Stimulated activated CD8-positive, alpha-beta memory T cell treated with anti-CD3 and anti-CD28 coated beads, Interleukin-2, amount 100 ng/mL, for 48 hours (primary cell): ENCODE measurements at places on chromosomes 3 and 15.

DNA sequence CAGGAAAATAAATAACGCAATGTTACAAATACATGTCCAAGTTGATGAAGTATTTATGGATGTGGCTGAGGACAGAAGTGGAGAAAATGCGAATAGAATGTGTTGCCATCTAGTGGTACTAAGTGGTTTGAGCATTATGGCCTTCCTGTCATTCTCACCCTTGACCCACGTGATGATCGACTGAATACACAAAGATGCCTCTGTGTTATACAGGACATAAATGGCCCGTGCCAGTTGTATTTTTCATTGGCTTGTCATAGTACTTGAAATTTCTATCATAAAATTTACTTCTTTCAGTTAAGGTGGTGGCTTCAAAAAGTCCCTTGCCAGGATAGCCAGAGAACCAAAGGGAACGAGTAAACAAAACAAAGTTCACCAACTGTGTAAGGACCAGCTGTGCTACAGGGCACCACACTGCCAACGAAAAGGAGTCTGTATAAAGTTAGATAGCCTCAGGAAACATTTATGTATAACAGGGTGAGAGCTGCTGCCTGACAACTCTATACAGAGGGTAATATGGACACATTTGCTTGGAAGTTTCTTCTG is 103.7 kb downstream of the MYH15 start:
- DNase-seq: no peak

GRCh38 chr3:126292318-126293070 is 64.7 kb downstream of the KLF15 start:
- DNase-seq: no peak

- no peak for DNase-seq
Measured at GRCh38 chr15:98013631-98014030, 53.1 kb downstream of the ARRDC4 start.

DNA sequence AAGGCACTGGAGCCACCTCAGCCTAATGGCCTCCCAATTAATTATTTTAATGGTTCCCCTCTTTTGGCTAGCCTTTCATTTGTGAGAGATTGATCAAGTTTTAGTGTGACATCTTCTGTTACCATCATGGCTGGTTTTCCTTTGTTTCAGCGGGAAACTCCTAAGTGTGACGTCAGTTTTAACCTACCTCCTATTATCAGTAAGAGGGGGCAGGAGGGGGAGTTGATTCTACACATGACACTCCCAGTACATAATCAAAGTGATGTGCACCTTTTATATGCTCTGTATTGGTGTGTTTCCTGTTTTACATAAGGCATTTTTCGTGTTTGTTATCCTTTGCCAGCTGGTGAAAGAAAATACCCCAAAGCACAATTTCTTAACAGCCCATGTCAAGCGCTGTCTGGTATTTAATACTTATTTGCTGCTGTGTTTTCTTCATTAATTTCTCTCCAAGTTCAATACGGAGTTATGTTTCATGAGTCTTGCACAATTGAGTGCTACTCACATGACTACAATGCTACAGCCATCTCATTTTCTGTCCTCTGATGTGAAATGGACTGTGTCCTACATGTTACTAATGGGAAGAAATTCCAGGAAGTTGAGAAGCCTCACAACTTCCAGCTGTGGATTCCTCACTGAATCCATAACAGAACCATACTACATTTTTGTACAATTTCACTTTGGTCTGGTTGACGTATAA is 52.2 kb upstream of the POLR2M start:
- no peak for DNase-seq

DNA sequence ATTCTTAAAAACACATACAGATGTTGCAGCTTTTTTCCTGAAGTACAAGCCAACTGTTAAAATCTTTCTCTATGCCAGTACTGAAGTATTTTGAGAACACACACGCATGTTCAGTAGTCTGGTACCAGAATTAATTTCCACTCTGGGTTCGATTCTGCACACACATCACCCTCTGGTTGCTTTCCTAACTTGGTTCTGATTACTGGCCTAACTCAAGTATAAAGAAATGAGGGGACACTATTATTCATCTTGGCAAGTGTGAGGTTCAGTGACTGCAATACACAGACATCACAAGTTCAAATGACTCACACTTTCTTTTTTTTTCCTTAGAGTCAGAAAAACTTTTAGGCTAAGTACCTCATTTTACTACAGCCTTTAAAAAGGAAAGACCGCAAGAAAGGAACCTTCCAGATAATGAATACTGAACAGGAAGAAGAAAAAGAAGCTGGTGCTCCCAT is 37.4 kb upstream of the LDHAL6B start:
- DNase-seq: no peak

- no peak for DNase-seq
Measured at GRCh38 chr3:111714305-111714704, 119.2 kb upstream of the ZBED2 start.

- no peak for DNase-seq
Measured at GRCh38 chr15:39084674-39085530, 496.0 kb upstream of the THBS1 start.

DNA sequence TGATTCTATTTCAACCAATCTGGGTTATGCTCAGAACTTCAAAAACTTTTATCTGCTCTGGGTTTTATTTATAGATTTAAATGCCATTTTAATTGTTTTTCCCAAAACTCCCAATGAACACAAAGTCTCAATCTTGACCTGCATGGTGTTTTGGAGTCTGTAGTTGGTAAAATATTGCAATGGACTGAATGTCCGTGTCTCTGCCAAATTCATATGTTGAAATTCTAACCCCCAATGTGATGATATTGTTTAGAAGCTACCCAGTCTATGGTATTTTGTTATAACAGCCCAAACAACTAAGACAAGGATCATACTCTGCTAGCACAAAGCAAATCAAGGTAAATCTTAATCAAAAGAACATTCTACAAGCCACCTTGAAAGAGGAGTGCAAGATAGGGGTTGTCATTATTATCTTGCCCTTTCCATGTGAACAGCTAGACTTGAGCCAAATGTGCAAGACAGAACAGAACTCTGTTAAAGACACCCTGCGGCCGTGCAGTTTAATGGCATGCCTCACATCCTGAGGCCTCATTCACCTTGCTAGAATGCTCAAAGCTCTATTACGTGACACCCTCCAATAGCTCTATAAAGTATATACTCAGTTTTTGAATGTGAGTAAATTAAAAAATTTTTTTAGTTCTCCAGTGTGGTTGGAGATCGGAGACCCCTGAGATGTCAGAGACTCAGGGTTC is 7.5 kb downstream of the EOGT start:
- DNase-seq: no peak

GRCh38 chr3:127800508-127800907 is 21.8 kb downstream of the MGLL start:
- no peak for DNase-seq

- DNase-seq: no peak
Measured at GRCh38 chr3:43075904-43076661, 29.8 kb downstream of the POMGNT2 start.

DNA sequence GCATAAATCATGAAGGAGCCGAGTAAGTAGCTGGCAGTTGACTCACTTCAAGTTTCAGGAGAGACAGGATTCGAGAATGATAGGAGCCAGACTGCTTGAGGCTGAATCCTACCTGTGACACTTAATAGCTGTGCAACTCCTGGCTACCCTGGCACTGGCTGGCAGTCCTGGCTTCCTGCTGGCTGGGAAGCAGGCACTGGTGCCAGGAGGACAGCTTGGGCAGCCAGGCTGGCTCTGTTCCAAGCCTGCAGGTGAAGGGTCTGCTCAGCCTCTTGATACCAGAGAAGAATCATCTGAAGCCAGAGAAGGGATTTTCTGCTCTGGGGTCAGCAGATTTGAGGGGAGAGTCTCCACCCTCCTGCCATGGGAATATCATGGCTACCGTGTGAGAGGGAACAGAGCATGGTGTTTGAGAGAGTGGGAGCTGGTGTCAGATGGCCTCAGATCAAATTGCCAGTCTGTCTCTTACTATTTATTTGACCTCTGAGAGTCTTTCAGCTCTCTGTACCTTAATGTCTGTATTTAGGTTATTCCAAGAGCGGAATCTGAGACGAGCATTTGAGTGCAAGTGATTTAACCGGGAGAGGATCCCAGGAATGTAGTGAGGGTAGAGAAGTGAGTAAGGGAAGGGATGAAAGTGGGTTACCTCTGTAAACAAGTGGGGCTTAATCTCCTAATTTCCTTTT is 4.4 kb upstream of the XIRP1 start:
- DNase-seq: no peak

GRCh38 chr3:45986303-45986982 is 9.2 kb downstream of the FYCO1 start:
- no peak for DNase-seq

DNA sequence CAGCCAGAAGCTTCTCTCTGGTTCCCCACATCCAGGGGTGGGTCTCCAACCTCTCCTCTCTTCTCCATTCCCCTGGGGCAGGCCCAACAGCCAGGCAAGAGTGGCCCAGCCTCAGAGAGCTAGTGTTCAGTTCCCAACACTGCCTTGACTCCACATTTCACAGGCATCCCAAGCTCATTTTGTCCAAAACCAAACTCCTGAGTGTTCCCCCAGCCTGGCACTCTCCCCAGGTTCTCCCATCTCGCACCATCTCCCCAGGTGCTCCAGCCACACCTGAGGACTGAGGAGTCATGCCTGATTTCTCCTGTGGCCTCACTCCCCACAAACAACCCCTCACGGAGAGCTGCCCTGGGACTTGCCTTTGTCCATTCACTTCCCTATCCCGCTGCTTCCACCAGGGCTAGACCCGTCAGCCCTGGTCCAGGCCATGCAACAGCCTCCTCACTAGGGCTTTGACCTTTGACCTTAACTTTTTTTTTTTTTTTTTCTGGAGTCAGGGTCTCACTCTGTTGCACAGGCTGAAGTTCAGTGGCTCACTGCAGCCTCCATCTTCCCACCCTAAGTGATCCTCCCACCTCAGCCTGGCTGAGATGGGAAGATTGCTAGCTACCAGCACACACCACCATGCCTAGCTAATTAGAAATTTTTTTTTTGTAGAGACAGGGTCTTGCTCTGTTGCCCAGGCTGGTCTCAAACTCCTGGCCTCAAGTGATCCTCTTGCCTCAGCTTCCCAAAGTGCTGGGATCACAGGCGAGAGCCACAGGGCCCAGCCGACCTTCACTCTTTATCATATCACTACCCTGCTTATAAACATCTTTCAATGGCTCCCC is 3.9 kb upstream of the CSK start:
- no peak for DNase-seq

- DNase-seq: no peak
Measured at GRCh38 chr3:177525414-177525813, 328.1 kb upstream of the TBL1XR1 start.

DNA sequence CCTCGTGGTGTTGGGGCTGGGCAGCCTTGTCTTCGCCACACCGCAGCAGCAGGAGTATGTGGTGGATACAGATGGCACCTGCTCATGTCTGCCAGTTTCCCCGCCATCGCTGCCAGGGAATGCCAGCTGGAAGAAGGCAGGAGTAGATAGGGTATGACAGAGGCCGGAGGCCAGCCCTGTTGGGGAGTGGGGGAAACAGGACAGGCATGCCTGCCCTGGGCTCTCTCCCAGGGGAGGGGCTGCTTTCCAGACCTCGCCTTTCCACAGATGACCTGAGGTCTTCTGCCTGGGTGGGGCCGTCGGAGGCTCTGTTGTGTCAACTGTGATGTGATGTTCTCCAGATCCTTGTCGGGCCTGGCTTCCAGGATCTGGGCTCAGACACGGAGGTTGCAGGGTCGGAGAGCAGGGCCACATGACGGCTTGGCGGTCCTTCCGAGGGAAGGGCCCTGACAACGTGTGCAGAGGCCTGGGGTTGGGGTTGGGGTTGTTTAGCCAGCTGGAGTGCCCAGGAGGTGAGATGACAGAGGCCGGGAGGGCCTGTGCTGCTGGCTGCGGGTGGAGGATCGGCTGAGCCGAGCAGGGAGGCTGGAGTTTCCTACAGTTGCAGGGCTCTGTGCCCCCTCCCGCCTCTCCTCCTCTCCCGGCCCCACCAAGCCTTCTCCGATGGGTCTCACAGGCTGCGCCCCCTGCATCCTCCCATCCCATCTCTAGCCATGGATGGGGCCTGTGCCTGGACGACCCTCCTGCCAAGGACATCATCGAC is 102.0 kb downstream of the TBC1D2B start:
- DNase-seq: no peak

DNA sequence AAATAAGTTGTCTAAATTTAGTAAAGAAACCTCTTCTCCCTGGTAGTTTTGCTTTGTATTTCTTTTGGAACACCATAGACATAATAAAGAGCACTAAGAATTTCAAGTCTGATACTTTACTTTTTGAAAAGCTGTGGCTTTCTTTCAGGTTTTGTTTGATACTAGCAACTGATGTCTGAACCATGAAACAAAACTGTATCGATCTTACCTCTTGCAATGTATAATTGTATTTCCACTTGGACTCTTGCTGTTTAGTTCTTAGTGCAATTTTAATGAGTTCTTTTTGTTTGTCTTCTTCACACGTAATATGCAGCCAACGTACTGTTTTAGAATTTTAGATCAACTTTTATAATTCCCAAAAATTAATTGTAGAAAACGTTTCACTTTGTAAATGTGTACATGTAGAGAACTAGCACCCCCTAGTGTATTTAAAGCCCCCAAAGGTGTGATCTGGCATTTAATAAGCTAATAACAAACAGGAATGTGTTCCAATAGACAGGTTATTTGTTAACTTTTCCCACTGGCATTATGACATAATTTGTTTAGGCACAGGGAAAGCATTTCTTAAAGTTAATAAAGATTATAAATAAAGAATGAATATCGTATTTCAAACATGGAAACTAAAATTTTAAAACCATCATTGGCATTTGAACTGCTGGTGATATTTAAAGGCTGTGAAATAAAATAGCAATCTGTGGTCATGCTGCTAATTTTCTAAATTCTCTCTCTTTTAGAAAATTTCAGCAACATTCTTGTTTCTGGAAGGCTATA is 289.1 kb upstream of the DNAJC19 start:
- no peak for DNase-seq

DNA sequence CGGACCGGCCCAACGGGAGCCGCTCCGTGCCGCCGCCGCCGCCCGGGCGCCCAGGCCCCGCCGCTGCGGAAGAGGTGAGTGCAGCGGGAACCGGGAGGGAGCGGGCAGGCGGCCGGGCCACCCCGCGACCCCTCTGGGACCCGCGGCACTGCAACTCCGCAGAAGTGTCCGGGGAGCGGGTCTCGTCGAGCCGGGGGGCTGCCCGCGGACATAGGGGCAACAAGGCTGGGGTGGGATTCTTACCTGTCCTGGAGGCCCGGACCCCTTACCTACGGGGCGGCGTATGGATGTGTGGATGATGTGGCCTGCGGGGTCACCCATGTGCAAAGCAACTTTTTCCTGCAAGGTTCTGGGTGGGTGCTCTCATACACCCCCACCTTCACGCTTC is 361 bp downstream of the SEMA3F start:
- no peak for DNase-seq

DNA sequence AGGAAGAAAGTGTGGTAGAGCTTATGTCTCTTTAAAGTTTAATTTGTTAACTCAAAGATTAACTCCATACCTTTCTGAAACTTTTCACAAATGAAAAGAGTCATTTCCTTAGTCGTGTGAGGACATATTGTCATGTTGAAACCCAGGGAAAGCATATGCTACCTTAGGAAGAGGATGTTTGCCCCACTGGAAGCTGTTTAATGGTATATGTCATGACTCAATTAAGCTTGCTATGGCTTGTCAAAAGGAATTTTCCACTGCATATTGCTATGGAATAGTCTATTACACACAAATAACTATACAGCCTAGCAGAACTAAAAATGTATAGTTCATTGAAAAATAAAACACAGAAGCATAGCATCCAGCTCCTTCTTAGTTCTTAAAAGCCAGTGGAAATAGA is 69.9 kb downstream of the NSUN3 start:
- no peak for DNase-seq
